ENCODE measurements at places on chromosomes 2 and 18.

- H3K4me3 ChIP-seq = no peak overlapping the region
- peaks cover 11% of the 10 kb centered on the region for H3K4me1 ChIP-seq
- no peak overlapping the region for H3K27ac ChIP-seq
- no peaks in the 10 kb centered on the region for H3K27me3 ChIP-seq
- DNase-seq = no peak
These were observed 152.9 kb downstream of the ARL4C start for GRCh38 chr2:234344012-234344411.

- H3K27me3 ChIP-seq = no peaks in the 10 kb centered on the region
- H3K4me3 ChIP-seq = no peak overlapping the region
- H3K4me1 ChIP-seq = no peaks in the 10 kb centered on the region
- no peaks in the 10 kb centered on the region for H3K36me3 ChIP-seq
- DNase-seq = no peak
These were observed 515.5 kb upstream of the MYT1L start for GRCh38 chr2:2846332-2847208.

DNA sequence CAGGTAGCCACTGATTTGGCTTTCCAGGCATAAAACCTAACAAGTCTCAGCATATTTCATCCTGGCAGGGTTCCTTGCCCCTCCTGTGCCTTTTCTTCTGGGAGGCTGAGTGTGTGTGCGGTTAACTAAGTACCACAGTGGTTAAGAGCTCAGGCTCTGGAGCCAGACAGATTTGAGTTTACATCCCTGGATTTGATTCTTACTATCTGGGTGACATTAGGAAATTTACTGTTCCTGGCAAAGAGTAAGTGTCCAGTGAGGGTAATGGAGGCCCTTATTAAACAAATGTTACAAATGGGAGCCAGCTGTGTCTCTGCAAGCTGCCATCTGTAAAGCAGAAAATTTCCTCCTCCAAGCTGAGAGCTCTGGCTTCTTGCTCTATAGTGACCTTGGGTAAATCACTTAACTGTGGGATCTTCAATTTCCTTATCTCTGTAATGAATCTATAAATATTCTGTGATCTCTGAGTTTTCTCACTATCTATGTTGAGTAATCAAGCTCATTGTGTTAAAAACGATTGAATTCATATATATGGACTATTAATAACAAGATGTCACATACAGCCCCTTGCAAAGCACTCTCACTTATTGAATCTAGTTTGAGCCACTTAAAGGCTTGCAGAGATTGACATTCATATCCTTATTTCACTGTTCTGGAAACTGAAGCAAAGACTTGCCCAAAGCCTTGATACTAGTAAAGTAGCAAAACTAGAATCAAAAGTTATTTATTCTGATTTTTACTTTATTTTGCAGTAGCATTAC, 6.5 kb upstream of the COBLL1 start:
- no peak overlapping the region for H3K4me3 ChIP-seq
- no peaks in the 10 kb centered on the region for H3K27me3 ChIP-seq
- no peak for DNase-seq
- no peak overlapping the region for H3K27ac ChIP-seq

DNA sequence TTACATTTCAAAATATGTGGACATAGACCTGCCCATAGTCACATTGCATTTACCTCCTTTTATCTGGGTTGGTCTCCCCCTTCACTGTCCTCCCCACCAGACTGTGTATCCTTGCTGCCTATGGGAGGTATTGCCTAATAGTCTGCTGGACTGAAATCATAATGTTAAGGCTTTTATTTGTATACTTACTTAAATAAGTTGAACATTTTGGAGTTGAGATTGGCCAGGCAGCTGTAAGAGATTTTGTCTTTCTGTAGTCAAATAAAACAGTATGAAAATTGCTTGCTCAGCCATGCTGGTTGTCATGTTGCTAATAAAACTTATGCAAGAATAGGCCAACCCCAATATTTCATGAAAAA, 280.9 kb downstream of the PTPRM start:
- H3K27me3 ChIP-seq = no peaks in the 10 kb centered on the region
- H3K4me1 ChIP-seq = no peaks in the 10 kb centered on the region
- H3K27ac ChIP-seq = no peak overlapping the region
- H3K36me3 ChIP-seq = no peaks in the 10 kb centered on the region

- no peaks in the 10 kb centered on the region for H3K27me3 ChIP-seq
- no peaks in the 10 kb centered on the region for H3K4me1 ChIP-seq
- H3K36me3 ChIP-seq = no peaks in the 10 kb centered on the region
- no peak overlapping the region for H3K27ac ChIP-seq
- no peak for DNase-seq
- H3K4me3 ChIP-seq = no peak overlapping the region
These were observed 1.6 kb downstream of the FAM124B start for GRCh38 chr2:224400174-224400810.

- H3K4me3 ChIP-seq = no peak overlapping the region
- H3K27ac ChIP-seq = no peak overlapping the region
- no peaks in the 10 kb centered on the region for H3K27me3 ChIP-seq
- no peaks in the 10 kb centered on the region for H3K4me1 ChIP-seq
- no peaks in the 10 kb centered on the region for H3K36me3 ChIP-seq
- DNase-seq = no peak
These were observed 80.2 kb upstream of the PKDCC start for GRCh38 chr2:41967476-41968181.

DNA sequence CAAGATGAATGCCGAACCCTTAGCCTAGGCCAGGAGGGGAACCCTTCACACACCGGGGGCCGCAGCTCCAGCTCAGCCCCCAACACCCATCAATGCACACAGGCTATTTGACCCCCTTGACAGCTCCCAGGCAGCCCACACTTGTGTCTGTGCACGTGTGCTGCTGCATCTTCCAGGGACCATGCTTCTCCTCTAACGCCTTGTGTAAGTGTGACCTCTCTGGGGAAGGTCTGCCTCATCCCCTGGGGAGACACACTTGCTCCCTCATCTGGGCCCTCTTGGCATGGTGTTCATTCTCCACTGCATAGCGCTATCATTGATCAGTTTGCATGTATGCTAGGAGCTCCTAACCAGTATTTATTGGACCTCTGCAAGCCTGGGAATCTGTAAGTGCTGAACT, 120.0 kb upstream of the FHL2 start:
- no peaks in the 10 kb centered on the region for H3K36me3 ChIP-seq
- H3K4me1 ChIP-seq = no peaks in the 10 kb centered on the region
- no peak overlapping the region for H3K4me3 ChIP-seq

DNA sequence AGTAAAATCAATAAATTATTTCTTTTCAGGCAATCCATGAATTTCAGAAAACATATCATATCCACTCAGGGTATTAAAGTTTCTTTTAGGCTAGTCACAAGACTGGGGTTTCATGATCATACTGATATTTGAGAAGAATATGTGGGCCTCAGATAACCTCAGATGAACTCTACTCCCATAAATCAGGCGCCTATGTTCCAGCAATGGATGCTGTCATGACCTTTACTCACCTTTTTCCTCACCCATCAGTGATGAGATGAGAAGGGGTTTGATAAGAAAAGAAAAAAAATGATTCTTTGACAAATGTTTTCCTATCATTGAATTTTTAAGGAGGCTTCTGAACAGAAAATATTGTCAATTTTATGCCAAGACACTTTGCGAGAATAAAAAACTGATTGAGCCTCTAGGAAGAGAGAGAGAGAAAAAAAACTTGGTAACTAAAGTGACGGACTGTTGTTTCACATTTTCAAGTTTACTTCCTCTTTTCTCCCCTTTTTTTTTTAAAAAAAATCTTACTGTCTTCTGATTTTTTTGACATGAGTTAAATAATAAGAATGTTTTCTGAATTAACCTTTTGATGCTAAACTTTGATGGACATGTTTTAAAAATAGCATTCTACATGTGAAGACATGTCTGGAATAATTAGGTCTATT, 309.1 kb upstream of the MAP2 start:
- H3K27ac ChIP-seq = no peak overlapping the region
- H3K27me3 ChIP-seq = no peaks in the 10 kb centered on the region
- no peak for DNase-seq

GRCh38 chr2:47531378-47532042, 128.6 kb downstream of the MSH2 start:
- no peaks in the 10 kb centered on the region for H3K36me3 ChIP-seq
- H3K4me3 ChIP-seq = no peak overlapping the region
- H3K27me3 ChIP-seq = no peaks in the 10 kb centered on the region
- DNase-seq = no peak

DNA sequence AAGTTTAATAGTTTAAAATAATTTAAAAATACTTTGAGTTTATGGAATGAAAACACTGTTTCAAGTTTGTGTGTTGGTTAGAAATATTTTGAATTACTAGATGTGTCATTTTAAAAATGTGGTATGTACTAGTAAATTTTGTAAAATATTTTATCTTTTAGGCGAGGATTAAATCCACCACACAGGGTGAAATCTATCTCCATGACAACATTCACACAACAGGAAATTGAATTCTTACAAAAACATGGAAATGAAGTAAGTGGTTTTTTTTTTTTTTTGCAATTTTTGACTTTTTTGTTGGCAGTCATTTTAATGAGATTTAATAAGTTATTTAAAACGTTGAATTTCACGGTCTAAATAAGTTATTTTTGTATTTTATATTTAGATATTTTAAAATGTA, 19.4 kb downstream of the AGFG1 start:
- H3K27ac ChIP-seq = no peak overlapping the region
- DNase-seq = no peak
- no peaks in the 10 kb centered on the region for H3K36me3 ChIP-seq
- no peaks in the 10 kb centered on the region for H3K27me3 ChIP-seq

DNA sequence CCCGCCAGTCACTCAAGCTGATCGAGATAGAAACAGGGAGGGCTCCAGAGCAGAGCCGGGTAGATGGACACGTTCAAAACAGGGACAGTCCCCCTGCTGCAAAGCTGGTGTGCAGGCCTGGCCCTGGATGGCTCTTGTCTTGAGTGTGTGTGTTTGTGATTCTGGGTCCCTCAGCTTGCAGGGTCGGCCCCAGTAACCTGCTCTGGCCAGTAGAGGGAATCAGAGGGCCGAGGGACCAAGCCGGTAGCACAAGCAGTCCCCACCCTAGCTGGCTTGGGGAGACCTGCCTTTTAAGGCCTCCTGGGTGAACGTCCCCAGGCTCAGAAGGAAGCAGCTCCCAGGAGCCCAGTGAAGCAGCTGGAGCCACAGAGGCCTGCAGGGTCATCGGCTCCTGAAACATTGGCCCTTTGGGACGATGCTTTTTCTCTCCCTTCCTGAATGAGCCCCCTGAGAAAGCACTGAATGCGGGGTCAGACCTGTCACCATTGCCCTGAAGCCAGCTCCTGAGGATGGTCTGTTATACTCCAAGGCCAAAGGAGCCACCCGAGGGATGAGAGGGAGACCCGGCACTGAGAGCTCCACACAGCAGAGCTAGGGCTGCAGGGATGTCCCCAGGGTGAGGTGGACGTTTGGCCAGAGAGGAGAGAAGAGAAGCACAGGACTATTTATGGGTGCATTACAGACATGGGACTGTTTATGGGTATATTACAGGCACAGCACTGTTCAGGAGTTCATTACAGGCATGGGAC, 15.4 kb upstream of the MLPH start:
- H3K36me3 ChIP-seq = no peaks in the 10 kb centered on the region
- no peak overlapping the region for H3K27ac ChIP-seq
- no peak for DNase-seq

DNA sequence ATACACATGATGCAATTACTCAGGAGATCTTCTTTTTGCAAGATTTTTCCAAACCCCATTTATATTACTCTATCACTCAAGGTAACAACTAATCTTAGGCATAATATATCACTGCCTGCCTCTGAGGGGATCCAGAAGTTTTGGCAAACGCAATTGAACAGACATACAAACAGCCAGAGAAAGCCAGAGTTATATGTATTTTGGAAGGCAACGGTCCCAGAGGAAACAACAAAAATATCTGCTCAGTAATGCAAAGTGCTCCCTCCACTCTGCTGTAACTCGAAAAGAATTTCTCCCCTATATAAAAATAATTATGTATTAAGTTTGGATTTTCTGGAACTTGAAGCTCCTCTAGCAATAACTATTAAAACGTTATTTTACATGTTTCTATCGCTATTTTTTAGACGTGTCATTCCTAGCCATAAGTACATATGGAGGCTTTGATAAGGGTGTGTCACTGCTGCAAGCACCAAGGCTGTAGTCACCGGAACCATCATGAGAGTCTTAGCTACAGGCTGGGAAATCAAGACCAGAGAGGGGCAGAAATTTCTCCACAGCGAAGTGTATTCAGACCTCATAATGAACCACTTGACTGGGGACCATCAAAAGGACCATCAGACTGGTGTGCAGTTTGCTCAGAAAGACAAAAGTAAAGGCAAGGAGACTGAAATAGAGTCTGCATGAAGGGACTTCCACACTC, 3.7 kb upstream of the GKN1 start:
- no peak overlapping the region for H3K27ac ChIP-seq
- no peak for DNase-seq
- no peaks in the 10 kb centered on the region for H3K4me1 ChIP-seq

GRCh38 chr2:99072551-99072950, 69.0 kb upstream of the C2orf15 start:
- H3K4me1 ChIP-seq = no peaks in the 10 kb centered on the region
- no peak for DNase-seq
- no peak overlapping the region for H3K4me3 ChIP-seq
- no peak overlapping the region for H3K27ac ChIP-seq
- H3K27me3 ChIP-seq = no peaks in the 10 kb centered on the region
- H3K36me3 ChIP-seq = no peaks in the 10 kb centered on the region

DNA sequence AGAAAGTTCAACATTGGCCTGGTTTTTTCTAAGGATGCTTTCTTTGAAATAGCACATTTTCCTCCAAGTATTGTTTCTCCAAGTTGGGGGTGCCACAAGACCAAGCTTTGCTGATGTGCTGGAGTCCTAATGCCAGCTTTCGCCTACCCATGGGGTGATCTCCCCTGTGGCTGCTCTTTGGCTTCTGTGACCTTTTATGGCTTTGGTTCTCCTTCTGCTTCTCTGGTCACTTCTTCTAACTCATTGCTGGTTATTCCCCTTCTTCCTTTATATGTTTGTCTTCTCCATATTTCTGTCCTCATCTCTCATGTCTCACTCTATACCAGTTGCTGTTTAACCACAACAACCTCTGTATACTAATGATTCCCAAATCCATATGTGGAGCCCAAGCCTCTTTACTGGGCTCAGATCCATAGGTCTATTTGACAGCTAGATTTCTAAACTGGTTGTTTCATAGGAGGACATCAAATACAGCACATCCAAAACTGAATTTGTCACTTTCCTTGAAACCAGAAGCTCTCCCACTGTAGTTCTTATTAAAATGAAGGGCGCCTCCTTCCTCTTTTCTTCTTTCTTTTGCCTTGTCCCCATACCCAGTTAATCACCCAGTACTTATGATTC, 23.1 kb downstream of the APOB start:
- no peak overlapping the region for H3K27ac ChIP-seq
- no peaks in the 10 kb centered on the region for H3K4me1 ChIP-seq
- no peak overlapping the region for H3K4me3 ChIP-seq
- no peaks in the 10 kb centered on the region for H3K36me3 ChIP-seq
- no peak for DNase-seq

DNA sequence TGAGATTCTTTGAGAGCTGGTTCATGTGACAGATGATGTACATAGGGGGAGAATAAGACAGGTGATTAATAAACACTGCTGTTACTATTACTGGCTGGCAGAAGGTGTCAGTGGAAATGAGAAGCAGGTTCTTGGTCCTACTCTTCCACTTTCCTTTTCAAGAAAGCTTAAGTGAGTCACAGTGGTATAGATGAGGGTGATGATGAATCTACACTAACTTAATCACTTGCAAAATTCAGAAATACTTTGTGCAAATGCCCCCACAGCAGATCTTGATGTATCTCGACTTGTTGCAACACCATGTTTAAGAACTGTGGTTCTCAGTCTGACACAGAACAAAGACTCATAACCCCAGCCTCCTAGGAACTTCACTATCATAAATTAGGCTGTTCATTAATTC, 35.9 kb upstream of the MGAT5 start:
- DNase-seq = no peak
- no peak overlapping the region for H3K27ac ChIP-seq
- H3K4me1 ChIP-seq = peaks cover 43% of the 10 kb centered on the region
- no peak overlapping the region for H3K4me3 ChIP-seq
- H3K27me3 ChIP-seq = no peaks in the 10 kb centered on the region
- H3K36me3 ChIP-seq = no peaks in the 10 kb centered on the region
